Activated T-cell treated with anti-CD3 and anti-CD28 coated beads, Interleukin-2, amount 50 U/mL, for 72 hours (primary cell): ENCODE measurements at places on chromosomes 7 and 10. TPM values are rescaled to one million over a fixed set of nuclear protein-coding genes. Genes with fewer than 3 reads are reported as not detected.

PI4K2A gene
- total RNA-seq, result 15.4 TPM

IGF2BP3 gene
- total RNA-seq, result 2.6 TPM

DNA sequence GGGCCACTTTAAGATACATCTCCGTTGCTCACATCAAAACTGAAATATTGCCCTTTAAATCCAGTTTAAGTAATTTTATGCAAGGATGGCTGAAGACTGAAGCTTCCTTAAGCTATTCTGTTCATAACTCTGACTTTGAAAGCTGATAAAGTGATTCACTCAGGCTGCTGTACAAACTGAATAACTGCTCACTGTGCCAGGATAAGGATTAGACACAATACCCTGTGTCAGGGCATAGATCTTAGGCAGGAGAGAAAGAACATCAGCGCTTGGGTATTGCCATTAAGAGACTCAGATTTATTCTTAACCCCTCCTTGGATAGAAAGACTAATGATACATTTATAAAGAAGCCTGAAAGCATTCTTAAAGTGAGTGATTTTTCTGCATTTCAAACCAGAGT, 614.5 kb upstream of the ZWINT start:
- no peak overlapping the region for H3K4me3 ChIP-seq
- no peak overlapping the region for H3K27ac ChIP-seq
- DNase-seq, result no peak
- no peaks in the 10 kb centered on the region for H3K4me1 ChIP-seq

DNA sequence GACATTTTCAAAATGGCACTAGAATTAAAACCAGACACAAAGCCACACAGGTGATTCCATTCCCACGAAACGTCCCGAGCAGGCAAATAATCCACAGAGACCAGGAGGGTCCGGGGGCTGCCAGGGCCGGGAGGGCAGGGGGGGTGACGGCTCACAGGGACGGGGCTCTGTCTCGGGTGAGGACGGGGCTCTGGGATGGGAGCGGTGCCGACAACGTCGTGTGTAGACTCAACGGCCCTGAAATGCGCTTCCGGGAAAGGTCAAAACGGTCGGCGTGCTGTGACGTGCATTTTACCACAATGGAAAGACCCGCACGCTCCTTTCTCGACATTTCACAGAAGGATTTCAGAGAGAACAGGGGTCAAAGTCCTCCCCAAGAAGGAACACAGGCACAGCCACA, 63.3 kb upstream of the PDGFA start:
- no peak for DNase-seq
- H3K36me3 ChIP-seq, result peaks cover 33% of the 10 kb centered on the region
- peak overlapping the region; percentile 82 for H3K4me3 ChIP-seq
- H3K4me1 ChIP-seq, result peaks cover 33% of the 10 kb centered on the region
- peak overlapping the region; percentile 38 for H3K27ac ChIP-seq

GRCh38 chr7:128928882-128929788, 8.6 kb upstream of the IRF5 start:
- no peak overlapping the region for H3K4me3 ChIP-seq

DNA sequence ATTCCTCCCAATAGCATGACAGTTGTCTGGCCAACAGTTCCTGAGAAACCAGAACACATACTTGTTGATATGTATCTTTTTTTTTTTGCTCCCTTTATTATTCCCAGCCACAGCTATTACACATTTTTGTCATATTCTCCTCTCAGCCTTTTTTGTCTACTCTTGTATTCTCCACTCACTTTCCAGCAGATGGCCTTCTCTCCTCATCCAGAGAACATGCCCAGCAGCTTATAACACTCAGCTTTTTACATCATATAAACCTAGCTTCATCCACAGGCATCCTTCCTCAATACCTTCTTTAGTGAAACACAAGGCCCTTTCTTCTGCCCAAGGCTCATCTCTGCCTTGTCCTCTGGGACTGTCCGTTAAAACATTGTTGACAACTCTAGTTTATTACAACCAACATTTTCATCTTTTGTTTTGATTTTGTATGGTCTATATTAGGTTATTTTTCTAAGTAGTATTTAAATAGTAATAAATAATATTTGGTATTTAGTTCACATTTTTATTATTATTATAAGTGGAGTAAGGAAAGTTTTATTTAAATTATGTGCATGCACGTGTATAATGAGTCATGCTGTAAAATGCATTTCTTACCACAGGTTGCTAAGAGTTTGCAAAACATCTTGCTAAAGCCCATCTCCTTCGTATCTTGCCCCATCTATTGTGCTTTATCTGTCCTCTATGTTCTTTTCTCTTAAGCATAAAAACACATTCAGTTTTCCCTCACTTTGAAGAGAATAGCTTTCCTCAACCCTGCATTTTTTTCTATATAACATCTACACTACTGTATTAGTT, 101.5 kb downstream of the ORC5 start:
- no peak for DNase-seq
- no peaks in the 10 kb centered on the region for H3K4me1 ChIP-seq
- H3K4me3 ChIP-seq, result no peak overlapping the region
- H3K27me3 ChIP-seq, result no peaks in the 10 kb centered on the region
- no peaks in the 10 kb centered on the region for H3K36me3 ChIP-seq
- H3K27ac ChIP-seq, result no peak overlapping the region

DNA sequence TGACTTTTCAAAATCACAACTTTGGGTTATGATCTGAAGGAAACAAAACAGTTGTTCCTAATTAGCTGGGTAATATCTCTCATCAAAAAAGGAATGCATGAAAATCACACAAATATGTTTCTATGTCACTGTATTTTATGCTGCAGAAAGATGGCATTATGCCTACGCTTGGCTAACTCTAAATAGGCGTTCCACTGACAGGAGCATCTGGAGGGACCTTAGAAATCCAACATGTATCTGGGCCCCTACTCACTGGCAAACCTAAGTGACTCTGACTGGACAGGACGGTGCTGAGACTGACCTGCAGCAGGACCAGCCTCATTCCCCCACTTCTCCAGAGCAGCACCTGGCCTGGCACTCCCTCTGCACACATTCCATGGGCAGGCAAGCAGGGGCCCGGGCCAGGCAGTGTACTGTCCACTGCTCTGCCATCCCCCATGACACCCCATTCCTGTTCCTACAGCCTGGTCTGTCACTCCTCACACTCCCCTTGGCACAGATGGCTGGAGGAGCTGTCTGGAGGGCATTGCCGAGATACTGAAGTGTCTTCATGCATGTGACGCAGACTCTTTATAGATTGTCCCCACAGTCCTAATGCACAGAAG, 2.6 kb upstream of the MYL7 start:
- H3K4me1 ChIP-seq, result peaks cover 14% of the 10 kb centered on the region
- H3K27me3 ChIP-seq, result peaks cover 7% of the 10 kb centered on the region
- H3K27ac ChIP-seq, result no peak overlapping the region
- no peak overlapping the region for H3K4me3 ChIP-seq
- H3K36me3 ChIP-seq, result no peaks in the 10 kb centered on the region

GRCh38 chr10:62972103-62972502, 155.9 kb upstream of the EGR2 start:
- DNase-seq, result no peak
- peaks cover 19% of the 10 kb centered on the region for H3K36me3 ChIP-seq
- no peak overlapping the region for H3K4me3 ChIP-seq
- no peak overlapping the region for H3K27ac ChIP-seq

STARD3NL gene
- 26.7 TPM for total RNA-seq

ERVW-1 gene
- total RNA-seq, result not detected

STAMBPL1 gene
- total RNA-seq, result 39.9 TPM

CYP2E1 gene
- 0.83 TPM for total RNA-seq

DNA sequence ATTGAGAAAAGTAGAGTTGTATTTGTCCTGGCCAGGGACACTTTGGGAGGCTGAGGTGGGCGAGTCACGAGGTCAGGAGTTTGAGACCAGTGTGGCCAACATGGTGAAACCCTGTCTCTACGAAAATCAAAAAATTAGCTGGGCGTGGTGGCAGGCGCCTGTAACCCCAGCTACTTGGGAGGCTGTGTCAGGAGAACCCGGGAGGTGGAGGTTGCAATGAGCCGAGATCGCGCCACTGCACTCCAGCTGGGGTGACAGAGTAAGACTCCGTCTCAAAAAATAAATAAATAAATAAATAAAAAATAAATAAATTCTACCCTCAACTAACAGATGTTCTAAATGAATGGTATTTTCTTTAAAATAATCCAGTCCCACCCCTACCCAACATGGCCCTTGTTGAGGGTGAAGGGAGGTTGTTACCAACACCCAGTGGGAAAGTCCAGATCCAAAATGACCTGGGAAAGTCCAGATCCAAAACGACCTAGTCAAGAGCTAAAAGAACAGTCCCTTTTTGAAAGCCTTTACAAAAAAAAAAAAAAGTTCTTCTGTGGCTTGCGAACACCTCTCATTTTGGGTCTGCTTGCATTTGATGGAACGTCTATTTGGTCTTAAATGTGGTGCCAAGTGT, 16.0 kb downstream of the MXI1 start:
- no peaks in the 10 kb centered on the region for H3K27me3 ChIP-seq
- no peak for DNase-seq
- peaks cover 56% of the 10 kb centered on the region for H3K4me1 ChIP-seq
- H3K4me3 ChIP-seq, result no peak overlapping the region
- H3K36me3 ChIP-seq, result peaks cover 2% of the 10 kb centered on the region

DNA sequence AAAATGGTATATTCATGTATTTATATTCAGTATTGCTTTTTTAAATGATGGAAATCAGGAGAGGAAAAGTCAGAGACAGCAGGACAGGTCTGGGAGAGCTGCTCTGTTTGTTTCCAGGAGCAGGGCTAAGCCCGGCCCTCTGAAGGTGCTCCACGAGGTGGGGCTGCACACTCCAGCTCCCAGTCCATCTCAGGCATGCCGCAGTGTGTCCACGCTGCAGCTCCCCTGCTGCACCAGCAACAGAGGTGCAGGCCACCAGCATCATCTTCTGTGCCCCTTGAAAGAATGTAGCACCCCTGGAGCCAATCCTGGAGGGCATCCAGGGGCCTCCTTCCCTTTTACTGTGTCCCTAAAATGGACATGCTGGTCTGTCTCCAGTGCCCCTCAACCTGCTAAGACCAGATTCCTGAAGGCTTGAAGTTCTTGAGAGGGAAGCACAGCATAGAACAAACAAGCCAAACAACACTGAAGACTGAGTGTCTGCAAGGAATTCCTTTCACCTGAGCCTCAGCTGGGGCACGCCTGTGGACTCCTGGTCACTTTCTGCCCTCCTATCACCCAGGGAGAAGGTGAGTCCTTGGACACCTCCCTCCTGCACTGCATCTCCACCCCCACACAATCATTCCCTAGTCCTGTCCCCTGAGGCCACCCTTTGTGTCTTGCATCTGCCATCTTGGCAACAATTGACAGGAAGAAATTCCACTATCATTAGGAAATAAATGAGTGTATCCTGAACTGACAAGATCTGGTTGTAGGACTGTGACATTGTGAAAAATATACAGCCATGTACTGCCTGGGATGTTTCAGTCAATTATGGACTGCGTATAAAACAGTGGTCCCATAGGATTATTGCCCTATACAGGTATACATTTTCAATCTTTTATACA, 100.5 kb downstream of the CXCL12 start:
- no peaks in the 10 kb centered on the region for H3K4me1 ChIP-seq
- H3K36me3 ChIP-seq, result no peaks in the 10 kb centered on the region
- no peak for DNase-seq
- no peak overlapping the region for H3K27ac ChIP-seq
- peaks cover under 1% of the 10 kb centered on the region for H3K27me3 ChIP-seq

- no peak overlapping the region for H3K27ac ChIP-seq
- no peaks in the 10 kb centered on the region for H3K27me3 ChIP-seq
- no peaks in the 10 kb centered on the region for H3K4me1 ChIP-seq
- H3K36me3 ChIP-seq, result no peaks in the 10 kb centered on the region
These were observed 102.4 kb upstream of the LRGUK start for GRCh38 chr7:134024739-134025138.

- no peaks in the 10 kb centered on the region for H3K4me1 ChIP-seq
- DNase-seq, result no peak
- no peaks in the 10 kb centered on the region for H3K36me3 ChIP-seq
- H3K27me3 ChIP-seq, result no peaks in the 10 kb centered on the region
These were observed 12.5 kb downstream of the LIPA start for GRCh38 chr10:89238956-89239644.

STEAP4 gene
- not detected for total RNA-seq

HTRA1 gene
- not detected for total RNA-seq

DNA sequence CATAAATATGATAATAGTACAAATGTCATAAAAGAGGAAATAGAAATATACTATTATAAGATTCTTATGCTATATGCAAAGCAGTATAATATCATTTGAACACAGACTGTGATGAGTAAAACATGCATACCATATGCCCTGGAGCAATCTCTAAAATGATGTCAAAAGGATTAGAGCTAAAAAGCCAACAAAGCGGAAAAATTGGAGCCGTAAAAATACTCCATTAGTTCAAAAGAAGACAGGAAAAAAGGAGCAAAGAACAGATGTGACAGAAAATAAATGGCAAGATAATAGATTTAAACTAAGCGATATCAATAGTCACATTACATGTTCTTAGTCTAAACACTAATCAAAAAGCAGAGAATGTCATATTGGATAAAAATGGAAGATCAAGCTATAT, 191.0 kb upstream of the PLPP4 start:
- no peak overlapping the region for H3K27ac ChIP-seq
- H3K4me3 ChIP-seq, result no peak overlapping the region
- no peaks in the 10 kb centered on the region for H3K36me3 ChIP-seq

GRCh38 chr7:22385326-22385725, 28.4 kb upstream of the RAPGEF5 start:
- H3K27me3 ChIP-seq, result peaks cover 11% of the 10 kb centered on the region
- no peak for DNase-seq
- no peaks in the 10 kb centered on the region for H3K4me1 ChIP-seq
- H3K4me3 ChIP-seq, result no peak overlapping the region

DNA sequence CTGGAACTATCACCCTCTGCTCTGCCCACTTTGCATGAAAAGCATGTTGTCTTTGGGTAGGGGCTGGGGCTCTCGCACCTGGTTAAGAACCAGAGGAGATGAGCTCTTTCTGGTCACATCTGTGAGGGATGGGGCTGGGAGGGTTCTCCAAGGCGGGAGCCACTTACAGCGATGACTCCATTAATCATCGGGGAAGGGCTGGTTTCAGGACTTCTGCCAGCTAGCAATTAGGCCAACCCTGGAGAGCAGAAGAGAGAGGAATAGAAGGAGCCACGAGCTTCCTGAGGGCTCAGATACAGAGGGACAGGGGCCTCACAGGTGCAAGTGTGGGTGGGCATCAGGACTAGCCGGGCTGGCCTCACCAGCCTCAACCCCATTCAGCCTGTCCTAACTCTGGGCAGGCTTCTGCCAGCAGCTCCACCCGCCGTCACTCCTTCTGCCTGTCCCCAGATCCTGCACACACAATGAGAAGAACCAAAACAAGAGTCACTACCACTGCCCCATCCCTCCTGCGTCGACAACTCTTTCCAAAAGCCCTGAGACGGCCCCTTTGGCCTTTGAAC, 8.4 kb downstream of the AQP1 start:
- H3K36me3 ChIP-seq, result no peaks in the 10 kb centered on the region
- H3K27me3 ChIP-seq, result no peaks in the 10 kb centered on the region
- H3K27ac ChIP-seq, result no peak overlapping the region
- DNase-seq, result no peak

DNA sequence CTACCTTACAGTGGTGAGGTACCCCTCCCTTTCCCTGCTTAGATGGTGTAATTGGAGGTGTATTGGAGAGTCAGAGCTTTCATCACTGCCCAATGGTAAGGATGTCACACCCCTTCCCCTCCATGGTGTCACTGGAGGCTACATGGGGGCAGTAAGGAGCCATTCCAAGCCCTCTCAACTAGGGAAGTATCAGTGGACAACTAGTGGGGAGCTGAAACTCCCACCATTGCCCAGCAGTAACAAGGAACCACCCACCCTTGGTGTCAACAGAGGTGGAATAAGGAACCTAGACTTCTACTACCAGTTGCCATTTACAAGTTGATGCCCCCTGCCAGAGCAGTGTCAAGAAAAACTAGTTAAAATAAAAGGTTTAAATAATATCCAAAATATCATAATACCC, 2.8 kb upstream of the HIBADH start:
- no peaks in the 10 kb centered on the region for H3K36me3 ChIP-seq
- H3K4me1 ChIP-seq, result peaks cover 16% of the 10 kb centered on the region
- no peak overlapping the region for H3K27ac ChIP-seq
- no peak overlapping the region for H3K4me3 ChIP-seq
- no peak for DNase-seq
- H3K27me3 ChIP-seq, result no peaks in the 10 kb centered on the region

NUTM2D gene
- 1.6 TPM for total RNA-seq

ANTXRL gene
- total RNA-seq, result not detected
